ENCODE measurements at places on chromosomes 5 and 9. TPM values are rescaled to one million over a fixed set of nuclear protein-coding genes. Genes with fewer than 3 reads are reported as not detected.

Gene TSSK1B
- total RNA-seq, result not detected

GRCh38 chr5:997001-997474, 11.6 kb upstream of the NKD2 start:
- peaks cover 6% of the 10 kb centered on the region for H3K4me1 ChIP-seq
- no peak for DNase-seq
- no peaks in the 10 kb centered on the region for H3K36me3 ChIP-seq
- no peak overlapping the region for H3K4me3 ChIP-seq

DNA sequence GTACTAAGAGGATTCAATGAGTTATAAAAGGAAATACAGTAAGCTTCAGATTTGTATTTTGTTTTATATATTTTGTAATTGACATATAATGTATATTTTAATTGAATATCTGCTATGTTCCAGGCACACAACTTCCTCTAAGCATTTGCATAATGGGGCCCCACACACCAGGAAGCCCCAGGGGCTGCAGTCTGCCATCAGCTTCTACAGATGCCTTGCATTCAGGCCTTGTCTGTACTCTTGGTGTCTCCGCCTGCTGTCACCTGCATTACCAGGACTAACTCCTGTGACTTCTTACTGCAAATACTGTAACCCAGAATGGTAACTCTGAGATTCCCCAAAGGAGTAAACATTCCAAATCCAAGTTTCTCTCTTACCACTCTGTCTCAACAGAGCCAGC, 20.6 kb downstream of the ARL15 start:
- no peaks in the 10 kb centered on the region for H3K36me3 ChIP-seq
- no peak overlapping the region for H3K27ac ChIP-seq
- no peaks in the 10 kb centered on the region for H3K27me3 ChIP-seq
- no peak overlapping the region for H3K4me3 ChIP-seq
- peaks cover 13% of the 10 kb centered on the region for H3K4me1 ChIP-seq
- DNase-seq, result no peak

- no peak overlapping the region for H3K4me3 ChIP-seq
- no peaks in the 10 kb centered on the region for H3K27me3 ChIP-seq
- DNase-seq, result no peak
- H3K4me1 ChIP-seq, result peaks cover 10% of the 10 kb centered on the region
- no peaks in the 10 kb centered on the region for H3K36me3 ChIP-seq
- no peak overlapping the region for H3K27ac ChIP-seq
These were observed 5.1 kb upstream of the SMIM15 start for GRCh38 chr5:61167382-61167781.

Gene PCDHB15
- total RNA-seq, result not detected

- no peak overlapping the region for H3K4me3 ChIP-seq
- no peak overlapping the region for H3K27ac ChIP-seq
- DNase-seq, result no peak
- no peaks in the 10 kb centered on the region for H3K27me3 ChIP-seq
- no peaks in the 10 kb centered on the region for H3K36me3 ChIP-seq
- peaks cover 6% of the 10 kb centered on the region for H3K4me1 ChIP-seq
These were observed 51.7 kb downstream of the EXOSC2 start for GRCh38 chr9:130745210-130745800.

DNA sequence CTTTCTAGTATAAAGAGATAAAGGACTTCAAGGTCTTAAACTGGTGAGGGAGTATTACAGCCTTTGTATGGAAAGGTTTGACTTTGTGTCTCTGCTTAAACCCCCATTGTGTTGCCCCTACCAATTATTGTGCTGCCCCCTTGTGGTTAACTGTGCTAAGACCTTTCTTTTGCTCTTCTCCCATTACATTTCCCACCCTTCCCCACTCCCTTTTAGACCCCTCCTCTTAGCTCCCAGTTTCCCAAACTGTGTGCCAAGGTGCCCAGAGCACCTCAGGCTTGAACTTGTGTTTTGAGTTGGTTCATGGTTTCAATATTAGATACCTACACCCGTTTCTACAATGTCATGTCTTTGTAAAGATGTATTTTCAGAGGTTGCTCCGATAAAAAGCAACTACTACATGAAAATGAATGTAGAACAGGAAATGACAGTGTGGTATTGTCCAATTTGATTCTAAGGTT, 2.9 kb downstream of the JAK2 start:
- H3K27ac ChIP-seq, result no peak overlapping the region
- H3K36me3 ChIP-seq, result peaks cover 19% of the 10 kb centered on the region
- no peaks in the 10 kb centered on the region for H3K27me3 ChIP-seq

DNA sequence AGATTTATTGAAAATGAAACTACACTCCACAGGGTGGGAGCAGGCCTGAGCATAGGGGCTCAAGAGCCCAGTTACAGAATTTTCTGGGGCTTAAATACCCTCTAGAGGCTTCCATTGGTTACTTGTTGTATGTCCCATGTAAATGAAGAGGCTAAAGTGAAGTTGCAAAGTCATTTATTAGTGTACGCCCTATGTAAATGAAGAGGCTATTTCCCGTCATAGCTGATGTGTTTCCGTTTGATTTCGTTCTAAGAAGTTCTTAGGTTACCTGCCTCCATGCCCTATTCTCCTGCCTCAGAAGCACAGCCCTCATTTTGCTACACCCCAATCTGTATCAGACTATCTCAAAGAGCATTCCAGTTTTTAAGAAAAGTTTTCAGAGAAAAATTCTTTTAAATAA, 107.0 kb upstream of the SLC12A2 start:
- H3K4me3 ChIP-seq, result no peak overlapping the region
- H3K27me3 ChIP-seq, result no peaks in the 10 kb centered on the region

DNA sequence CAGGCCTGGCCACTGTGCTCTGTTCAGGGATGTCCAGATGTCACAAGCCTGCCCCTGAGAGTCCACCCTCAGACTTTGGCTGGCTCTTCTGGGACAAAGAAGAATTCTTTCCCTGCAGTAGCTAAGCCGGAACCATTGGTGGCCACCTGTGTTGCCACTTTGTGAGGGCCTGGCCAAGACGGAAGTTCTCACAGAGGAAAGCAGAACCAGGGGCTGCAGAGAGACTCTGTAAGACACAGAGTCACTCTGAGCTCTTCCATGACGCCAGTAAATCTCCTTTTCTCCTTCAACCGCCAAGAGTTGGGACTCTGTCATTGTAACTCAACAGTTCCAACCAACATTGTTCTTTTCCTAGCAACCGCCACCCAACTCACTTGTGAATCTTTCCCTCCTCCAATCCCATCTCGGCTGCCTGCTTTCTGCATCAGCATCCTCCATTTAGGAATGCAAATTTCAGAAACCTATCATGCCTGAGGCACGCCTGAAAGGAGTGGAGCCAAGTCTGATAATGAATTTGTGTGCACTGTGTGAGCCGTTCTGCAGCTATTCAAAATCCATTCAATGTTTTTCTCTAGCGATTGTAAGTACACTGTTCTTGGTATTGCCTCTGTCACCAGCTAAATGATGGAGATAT, 37.8 kb upstream of the ATP6V1G1 start:
- H3K27me3 ChIP-seq, result peaks cover 29% of the 10 kb centered on the region
- DNase-seq, result no peak
- H3K27ac ChIP-seq, result no peak overlapping the region
- no peak overlapping the region for H3K4me3 ChIP-seq
- no peaks in the 10 kb centered on the region for H3K4me1 ChIP-seq

DNA sequence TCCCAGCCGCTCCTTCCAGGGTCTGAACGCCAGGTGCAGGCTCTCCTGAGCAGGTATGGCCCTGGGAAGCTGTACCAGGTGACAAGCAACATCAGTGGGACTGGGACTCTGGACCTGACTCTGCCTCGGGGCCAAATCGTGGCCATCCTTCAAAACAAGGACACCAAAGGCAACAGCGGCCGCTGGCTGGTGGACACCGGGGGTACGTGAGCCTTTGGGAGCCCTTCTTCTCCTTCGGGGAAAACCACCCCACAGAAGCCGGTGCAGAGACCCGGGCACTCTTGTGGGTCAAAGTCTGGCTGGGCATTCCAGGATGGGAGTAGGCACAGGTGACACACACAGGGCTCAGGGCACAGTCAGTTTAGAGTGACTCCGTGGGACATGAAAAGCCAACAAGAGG, 45.8 kb downstream of the ARHGEF37 start:
- no peak for DNase-seq
- H3K27me3 ChIP-seq, result no peaks in the 10 kb centered on the region
- no peak overlapping the region for H3K27ac ChIP-seq
- H3K4me3 ChIP-seq, result no peak overlapping the region

DNA sequence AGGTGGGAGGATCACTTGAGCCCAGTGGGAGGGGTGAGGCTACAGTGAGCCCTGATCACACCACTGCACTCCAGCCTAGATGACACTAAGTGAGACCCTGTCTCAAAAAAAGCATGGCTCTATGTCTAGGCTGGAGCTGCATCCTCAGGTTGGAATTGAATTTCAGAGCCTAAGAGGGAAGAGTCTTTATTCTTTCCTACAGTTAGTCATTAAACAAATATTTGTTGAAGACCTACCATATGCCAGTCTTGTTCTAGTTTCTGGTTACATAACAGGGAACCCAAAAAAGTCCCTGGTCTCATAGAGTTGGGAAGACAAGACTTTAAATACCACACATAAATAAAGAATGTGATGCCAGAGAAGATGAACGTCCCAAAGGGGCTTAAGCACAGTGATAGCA, 6.9 kb upstream of the GRPEL2 start:
- no peak overlapping the region for H3K4me3 ChIP-seq
- DNase-seq, result no peak
- H3K27ac ChIP-seq, result no peak overlapping the region
- H3K4me1 ChIP-seq, result no peaks in the 10 kb centered on the region
- peaks cover 2% of the 10 kb centered on the region for H3K27me3 ChIP-seq
- H3K36me3 ChIP-seq, result no peaks in the 10 kb centered on the region

GRCh38 chr9:135486267-135487065, 6.9 kb downstream of the PPP1R26 start:
- H3K4me1 ChIP-seq, result no peaks in the 10 kb centered on the region
- H3K36me3 ChIP-seq, result no peaks in the 10 kb centered on the region
- no peak overlapping the region for H3K27ac ChIP-seq
- no peak overlapping the region for H3K4me3 ChIP-seq

- no peak overlapping the region for H3K4me3 ChIP-seq
- H3K27me3 ChIP-seq, result no peaks in the 10 kb centered on the region
- H3K27ac ChIP-seq, result no peak overlapping the region
- peaks cover 6% of the 10 kb centered on the region for H3K36me3 ChIP-seq
These were observed 318.6 kb downstream of the CDH9 start for GRCh38 chr5:26719803-26720202.

- no peak for DNase-seq
- no peak overlapping the region for H3K4me3 ChIP-seq
- no peaks in the 10 kb centered on the region for H3K4me1 ChIP-seq
- no peaks in the 10 kb centered on the region for H3K36me3 ChIP-seq
These were observed 66.0 kb upstream of the KLF9 start for GRCh38 chr9:70480405-70480980.

GRCh38 chr5:125109293-125109692, 362.9 kb upstream of the ZNF608 start:
- no peak for DNase-seq
- no peaks in the 10 kb centered on the region for H3K4me1 ChIP-seq
- H3K27ac ChIP-seq, result no peak overlapping the region
- no peaks in the 10 kb centered on the region for H3K27me3 ChIP-seq
- H3K36me3 ChIP-seq, result no peaks in the 10 kb centered on the region

DNA sequence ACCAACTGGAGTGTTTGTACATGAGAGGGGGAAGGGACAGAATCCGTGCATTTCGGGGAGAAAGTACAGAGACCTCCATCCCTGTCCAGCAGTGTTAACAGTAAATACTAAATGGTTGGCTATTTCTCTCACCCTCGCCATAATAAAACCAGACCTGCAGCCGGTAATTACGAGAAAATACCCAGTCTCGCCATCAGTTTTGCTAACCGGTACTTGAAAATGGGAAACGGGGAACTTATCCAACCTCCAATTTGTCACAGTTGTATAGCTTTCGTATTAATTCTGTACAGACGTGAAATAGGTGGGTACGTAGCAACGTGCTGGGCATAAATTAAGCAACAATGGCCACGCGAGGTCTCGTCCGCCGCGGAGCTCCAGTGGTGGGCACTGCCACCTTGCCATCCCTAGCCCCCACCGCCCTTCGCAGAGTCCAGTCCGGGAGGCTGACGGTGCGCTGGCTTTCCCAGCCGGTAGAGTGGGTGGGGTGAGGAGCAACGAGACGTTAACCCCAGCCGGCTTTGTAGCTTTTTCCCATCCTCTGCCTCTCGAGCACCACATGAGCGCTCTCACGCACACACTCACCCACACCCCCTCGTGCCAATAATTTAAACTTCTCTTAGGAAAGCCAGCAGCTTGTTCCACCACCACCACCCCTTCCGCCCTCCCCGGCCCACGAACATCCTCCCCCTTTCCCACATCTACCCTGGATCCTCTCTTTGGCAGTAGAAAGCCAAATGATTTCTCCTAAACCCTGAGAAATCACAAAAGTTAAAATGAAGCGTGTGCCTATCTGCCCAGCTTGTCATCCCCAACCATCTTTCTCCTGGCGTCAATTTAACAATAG, 1.8 kb downstream of the ELAVL2 start:
- peaks cover 13% of the 10 kb centered on the region for H3K27me3 ChIP-seq
- H3K36me3 ChIP-seq, result peaks cover 10% of the 10 kb centered on the region
- no peak for DNase-seq
- no peaks in the 10 kb centered on the region for H3K4me1 ChIP-seq
- no peak overlapping the region for H3K27ac ChIP-seq

DNA sequence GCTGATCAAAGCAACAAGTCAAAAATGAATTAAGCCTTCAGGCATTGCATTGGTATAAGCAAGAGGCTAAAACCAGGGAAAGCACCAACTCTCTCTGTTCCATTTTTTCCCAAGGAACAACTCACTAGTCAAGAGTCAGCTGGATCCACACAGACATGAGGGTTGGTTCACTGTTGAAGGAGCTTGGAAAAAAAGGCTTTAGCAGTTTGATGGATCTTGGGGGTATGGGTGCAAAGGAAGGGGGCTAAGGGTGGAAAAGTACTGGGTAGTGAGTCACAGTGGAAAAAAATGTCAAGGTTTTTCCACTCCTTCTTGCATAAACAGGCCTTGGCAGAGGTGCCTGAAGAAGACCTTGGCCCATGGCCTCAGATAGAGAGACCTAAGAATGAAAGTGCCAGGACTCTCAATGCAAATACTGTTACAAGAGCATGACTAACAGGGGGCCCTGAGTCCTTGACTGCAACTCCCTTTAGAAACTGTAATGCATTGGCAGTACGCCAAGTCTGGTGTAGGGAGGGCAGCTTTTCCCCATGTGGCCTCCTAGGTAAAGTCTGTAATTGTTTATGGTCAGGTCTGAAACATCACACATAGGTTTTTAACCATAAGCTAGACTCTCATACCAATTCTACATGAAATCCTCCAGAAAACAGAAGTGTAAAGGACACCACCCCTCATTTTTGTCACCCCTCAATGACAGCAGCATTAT, 23.7 kb downstream of the ACTL7A start:
- no peak for DNase-seq
- peaks cover 9% of the 10 kb centered on the region for H3K4me1 ChIP-seq
- no peak overlapping the region for H3K4me3 ChIP-seq
- peak overlapping the region; percentile 52 for H3K27ac ChIP-seq
- peaks cover 36% of the 10 kb centered on the region for H3K36me3 ChIP-seq

- H3K4me3 ChIP-seq, result no peak overlapping the region
- H3K27me3 ChIP-seq, result no peaks in the 10 kb centered on the region
- no peaks in the 10 kb centered on the region for H3K36me3 ChIP-seq
- no peak for DNase-seq
These were observed 455.0 kb downstream of the CTNND2 start for GRCh38 chr5:11449217-11449616.
